Left lobe of liver (tissue), 2 donors: ENCODE measurements at places on chromosomes 16 and 17. TPM values are rescaled to one million over a fixed set of nuclear protein-coding genes. Genes with fewer than 3 reads are reported as not detected.
A peak's percentile ranks its signal among the peaks of the same experiment; 100 is the strongest.

GRCh38 chr16:23207485-23207884, 24.9 kb downstream of the SCNN1G start:
- DNase-seq = no peak

DNA sequence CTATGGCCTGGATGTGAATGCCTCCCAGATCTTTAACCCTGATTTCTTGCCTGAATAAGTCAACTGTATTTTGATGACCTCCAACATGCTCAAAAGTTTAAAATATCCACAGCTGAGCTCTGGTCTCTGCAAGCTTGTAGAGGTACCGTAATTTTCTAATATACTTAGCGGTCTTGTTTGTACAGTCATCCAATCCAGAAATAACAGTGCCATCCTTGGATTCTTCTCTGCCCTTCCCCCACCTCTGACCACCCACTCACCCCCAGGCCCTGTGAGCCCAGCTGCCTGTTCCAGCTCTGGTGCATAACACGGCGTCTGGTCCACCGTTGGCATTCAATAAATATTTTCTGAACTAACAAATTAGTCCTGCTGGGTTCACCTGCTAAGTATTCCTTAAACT, 113.1 kb downstream of the SDK2 start:
- DNase-seq = no peak

DNA sequence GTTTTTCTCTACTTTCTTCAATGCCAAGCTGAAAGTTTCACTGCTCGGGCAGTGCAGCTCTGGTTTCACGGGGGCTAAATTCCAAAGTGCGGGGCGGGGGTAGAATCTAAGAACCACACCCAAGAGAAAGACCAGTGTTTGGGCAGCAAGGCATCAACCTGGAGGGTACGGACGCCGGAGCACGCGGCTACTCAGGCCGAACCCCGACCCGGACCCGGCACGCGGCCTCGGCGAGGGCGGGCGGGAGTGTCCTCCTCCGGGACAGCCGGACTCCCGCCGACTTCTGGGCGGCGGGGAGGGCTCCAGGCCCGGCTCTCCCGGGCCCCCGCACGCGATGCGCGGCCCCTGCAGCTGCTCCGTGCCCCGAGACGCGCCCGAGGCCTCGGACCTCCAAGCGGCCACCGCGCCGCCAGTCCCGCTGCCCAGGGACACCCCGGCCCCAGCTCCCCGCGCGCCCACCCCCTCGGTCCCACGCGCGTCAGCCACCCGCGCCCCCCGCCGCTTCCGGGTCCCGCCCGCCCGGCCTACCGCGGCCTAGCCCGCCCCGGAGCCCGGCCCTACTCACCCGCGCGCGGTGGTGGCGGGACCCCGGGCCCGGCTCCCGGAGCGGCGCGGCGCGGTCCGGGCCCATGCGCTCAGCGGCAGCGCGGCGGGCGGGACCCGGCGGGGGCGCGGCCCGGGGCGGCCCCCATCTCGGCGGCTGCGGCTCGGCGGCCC, 561 bp downstream of the AXIN1 start:
- DNase-seq = peak; percentile 61

GRCh38 chr16:67931712-67932461, at the start of gene CTRL:
Gene CTRL (minus strand): TSS chr16:67931862. CDS start chr16:67931852, 10 bp downstream.
- DNase-seq = no peak

- peak; percentile 92 for DNase-seq
These were observed 49.8 kb upstream of the BAHCC1 start for GRCh38 chr17:81345228-81346089.

DNA sequence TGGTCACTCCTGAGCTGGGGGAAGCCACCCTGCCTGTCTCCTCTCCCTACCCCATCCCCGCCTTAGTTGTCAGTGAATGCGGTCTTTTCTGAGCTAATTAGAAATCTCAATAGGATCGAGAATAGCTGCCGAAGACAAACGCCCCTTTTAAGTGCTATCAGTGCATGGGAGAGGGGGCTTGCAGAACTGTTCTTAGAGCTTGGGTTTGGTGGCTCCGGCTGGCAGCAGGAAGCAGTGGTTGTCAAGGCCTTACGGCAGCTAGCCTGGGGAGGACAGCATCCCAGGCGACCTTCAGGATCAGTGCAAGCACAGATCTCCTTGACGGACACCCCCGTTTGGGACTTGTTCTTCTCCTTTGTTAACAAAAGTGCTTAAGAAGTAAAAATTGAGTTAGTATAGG, 195.1 kb downstream of the CCDC182 start:
- DNase-seq = no peak

- DNase-seq = no peak
These were observed 8.2 kb upstream of the CIITA start for GRCh38 chr16:10868596-10869469.

DNA sequence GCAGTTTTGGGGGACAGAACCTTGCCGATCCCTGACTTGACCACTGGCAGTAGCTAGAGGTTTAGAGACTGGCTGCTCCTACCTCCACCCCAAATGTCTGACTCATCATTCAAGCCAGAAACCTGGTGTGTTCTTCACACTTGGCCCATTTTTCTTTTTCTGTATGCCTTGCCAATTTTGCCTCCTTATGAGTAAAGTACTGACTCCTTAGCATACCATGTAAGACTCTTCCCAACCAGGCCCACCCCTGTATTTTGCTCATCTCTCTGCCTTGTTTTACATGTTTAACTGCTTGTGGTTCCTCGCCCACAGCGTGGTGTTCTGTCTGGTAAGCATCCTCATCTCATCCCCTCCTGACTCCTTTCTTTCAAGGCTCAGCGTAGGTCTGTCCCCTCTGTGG, 37.9 kb downstream of the NUP88 start:
- no peak for DNase-seq

Gene PKMYT1
- 0.98 TPM for total RNA-seq

Gene DCTN5
- total RNA-seq = 17.2 TPM

Gene HS3ST6
- total RNA-seq = not detected

Gene ADAD2
- not detected for total RNA-seq
